Cortex of kidney (tissue), 1 donor: ENCODE measurements at places on chromosomes 12 and 14.

GRCh38 chr12:25463521-25463920, 89.6 kb downstream of the LMNTD1 start:
- no peak for DNase-seq

DNA sequence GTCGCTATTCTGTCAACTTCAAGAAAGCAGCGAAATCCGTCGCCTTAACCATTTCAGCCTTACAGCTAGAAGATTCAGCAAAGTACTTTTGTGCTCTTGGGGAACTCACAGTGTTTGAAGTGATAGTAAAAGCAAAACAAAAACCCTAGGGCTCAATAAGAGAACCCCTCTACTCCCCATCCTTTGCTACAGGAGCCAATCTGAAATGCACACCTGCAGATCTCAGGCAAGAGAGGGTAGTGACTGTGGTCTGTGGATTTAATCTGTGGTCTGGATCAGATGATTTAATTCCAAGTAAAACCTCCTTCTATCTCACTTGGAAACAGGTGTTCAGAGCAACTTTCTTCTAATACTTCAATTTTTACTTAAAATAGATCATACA, 422.9 kb upstream of the OR4E1 start:
- no peak for DNase-seq

DNA sequence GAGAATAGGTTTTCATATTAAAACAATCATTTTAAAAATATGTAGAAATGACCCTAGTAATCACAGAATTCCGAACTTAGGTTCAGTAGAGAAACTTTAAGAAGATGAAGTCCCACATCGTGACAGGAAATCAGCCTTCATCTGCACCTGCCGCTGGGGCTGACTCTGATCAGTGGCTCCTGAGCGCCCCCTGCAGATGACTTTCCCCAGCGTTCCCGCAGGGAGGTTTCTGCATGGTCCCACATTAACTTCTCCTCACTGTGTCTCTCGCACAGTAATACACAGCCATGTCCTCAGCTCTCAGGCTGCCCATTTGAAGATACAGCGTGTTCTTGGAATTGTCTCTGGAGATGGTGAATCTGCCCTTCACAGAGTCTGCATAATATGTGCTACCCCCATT, 1131.1 kb downstream of the TMEM121 start:
- DNase-seq = no peak

- no peak for DNase-seq
Observed at GRCh38 chr12:91017511-91018263, 12.9 kb upstream of the EPYC start.

- no peak for DNase-seq
Observed at GRCh38 chr12:110600254-110600653, 13.7 kb upstream of the TCTN1 start.

- DNase-seq = no peak
Observed at GRCh38 chr12:109563291-109564284, 9.7 kb downstream of the MMAB start.
